A549 treated with CORT108297 at 1 μM for 4 hours (cell line): ENCODE measurements at places on chromosomes 4 and X. TPM values are rescaled to one million over a fixed set of nuclear protein-coding genes. Genes with fewer than 3 reads are reported as not detected.

Gene KANTR
- total RNA-seq: 1.2 to 1.5 TPM (median 1.4 TPM) in 5 replicates

Gene HMX1
- 0.10 to 0.21 TPM (median 0.13 TPM) in 4 of 5 replicates, not detected in the other for total RNA-seq

Gene NDP
- not detected in 5 replicates for total RNA-seq

Gene GPR34
- 0.05 TPM in 2 of 5 replicates, not detected in the others for total RNA-seq

Gene PHKA1
- 19.6 to 26.4 TPM (median 24.5 TPM) in 5 replicates for total RNA-seq

Gene TLL1
- 0.09 to 0.30 TPM (median 0.15 TPM) in 5 replicates for total RNA-seq

Gene ZFP42
- 0.03 to 0.04 TPM in 2 of 5 replicates, not detected in the others for total RNA-seq

Gene CENPVL1
- not detected in 5 replicates for total RNA-seq

Gene NOCT
- 9.3 to 13.0 TPM (median 11.3 TPM) in 5 replicates for total RNA-seq

Gene CT55
- not detected in 5 replicates for total RNA-seq

Gene CYBB
- 0.02 to 0.12 TPM (median 0.07 TPM) in 5 replicates for total RNA-seq

Gene ZNF157
- total RNA-seq: 0.05 TPM in 1 of 5 replicates, not detected in the others

Gene SPANXN4
- total RNA-seq: not detected in 5 replicates
